Fibroblast of lung (primary cell): ENCODE measurements at places on chromosomes 11 and 22. TPM values are rescaled to one million over a fixed set of nuclear protein-coding genes. Genes with fewer than 3 reads are reported as not detected.

FAT3 gene
- total RNA-seq = 5.9 and 16.2 TPM in 2 replicates

MAPK1 gene
- 39.3 and 53.8 TPM in 2 replicates for total RNA-seq

SOX6 gene
- 1.8 and 5.1 TPM in 2 replicates for total RNA-seq

WNT7B gene
- under 0.01 and 0.17 TPM in 2 replicates for total RNA-seq

- no peaks in the 10 kb centered on the region for H3K36me3 ChIP-seq
- H3K27ac ChIP-seq = no peak overlapping the region
- H3K27me3 ChIP-seq = peaks cover 4% of the 10 kb centered on the region
- DNase-seq = no peak
These were observed 12.4 kb upstream of the DSCAML1 start for GRCh38 chr11:117809236-117810055.

DNA sequence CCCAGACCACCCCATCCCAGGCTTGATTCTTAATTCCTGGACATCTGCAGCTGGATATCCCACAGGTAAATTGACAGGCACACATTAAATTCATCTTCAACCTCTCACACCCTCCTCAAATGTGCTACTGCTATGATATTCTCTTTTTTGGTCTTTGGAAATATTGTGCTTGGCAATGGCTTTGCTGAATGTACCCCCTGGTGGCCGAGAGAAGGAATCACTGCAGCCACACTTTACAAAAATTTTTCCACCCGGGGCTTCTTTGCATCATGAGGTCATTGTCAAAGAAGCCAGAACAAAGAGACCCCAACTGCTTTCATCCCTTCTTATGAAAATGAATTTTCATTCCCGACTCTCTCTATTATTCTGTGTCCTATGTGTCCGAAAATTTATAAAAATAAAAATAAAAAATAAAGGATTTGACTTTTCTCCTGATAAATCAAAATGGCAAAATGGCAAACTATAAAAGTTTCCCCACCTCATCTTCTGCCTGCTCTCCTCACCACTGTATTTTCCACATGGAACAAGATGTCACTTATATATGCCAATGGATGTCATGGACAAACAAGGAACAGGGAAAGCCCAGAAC is 15.0 kb upstream of the CYB5R2 start:
- H3K27ac ChIP-seq = no peak overlapping the region
- peaks cover 5% of the 10 kb centered on the region for H3K27me3 ChIP-seq
- peak; percentile 13 for DNase-seq
- no peaks in the 10 kb centered on the region for H3K36me3 ChIP-seq
- H3K4me3 ChIP-seq = no peak overlapping the region
- H3K4me1 ChIP-seq = no peaks in the 10 kb centered on the region

DNA sequence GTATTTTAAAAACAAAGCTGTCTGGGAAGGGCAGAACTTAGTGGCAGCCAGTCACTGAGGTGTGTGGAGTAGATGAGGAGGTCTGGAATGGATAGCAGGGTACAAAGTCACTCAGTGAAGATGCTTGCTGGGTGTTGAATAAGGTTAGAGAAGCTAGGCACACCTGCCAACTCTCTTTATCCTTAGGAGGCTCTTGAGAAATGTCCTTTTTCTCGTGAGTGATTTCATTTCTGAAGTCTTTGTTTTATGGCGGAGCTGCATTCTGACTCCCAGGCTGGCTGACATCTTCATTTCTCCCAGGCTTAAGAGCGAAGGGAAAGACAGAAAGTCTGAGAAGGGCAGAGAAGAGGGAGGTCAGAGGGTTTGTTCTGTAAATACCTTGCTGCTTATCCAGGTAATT is 31.0 kb downstream of the CECR2 start:
- DNase-seq = no peak
- H3K27ac ChIP-seq = no peak overlapping the region
- no peaks in the 10 kb centered on the region for H3K4me1 ChIP-seq
- no peaks in the 10 kb centered on the region for H3K27me3 ChIP-seq
- H3K4me3 ChIP-seq = no peak overlapping the region

DNA sequence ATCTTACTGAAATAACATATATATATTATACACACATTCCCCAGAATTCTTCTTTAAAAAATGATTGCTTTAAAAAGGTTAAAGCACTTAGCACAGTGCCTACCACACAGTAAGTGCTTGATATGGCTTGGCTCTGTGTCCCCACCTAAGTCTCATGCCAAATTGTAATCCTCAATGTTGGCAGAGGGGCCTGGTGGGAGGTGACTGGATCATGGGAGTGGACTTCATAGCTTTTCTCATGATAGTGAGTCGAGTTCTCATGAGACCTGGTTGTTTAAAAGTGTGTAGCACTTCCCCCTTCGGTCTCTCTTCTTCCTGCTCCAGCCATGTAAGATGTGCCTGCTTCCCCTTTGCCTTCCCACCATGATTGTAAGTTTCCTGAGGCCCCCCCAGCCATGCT is 6.2 kb downstream of the CRYAB start:
- no peaks in the 10 kb centered on the region for H3K4me1 ChIP-seq
- H3K27me3 ChIP-seq = no peaks in the 10 kb centered on the region
- H3K36me3 ChIP-seq = no peaks in the 10 kb centered on the region
- no peak for DNase-seq
- no peak overlapping the region for H3K27ac ChIP-seq
